ENCODE measurements at places on chromosomes 1 and 21.
A peak's percentile ranks its signal among the peaks of the same experiment; 100 is the strongest.

GRCh38 chr1:206566999-206567398 is 45.3 kb downstream of the EIF2D start:
- peak overlapping the region; percentile 88 for H3K27ac ChIP-seq
- no peaks in the 10 kb centered on the region for H3K27me3 ChIP-seq

GRCh38 chr21:45854690-45855247 is 126.8 kb upstream of the COL6A1 start:
- peaks cover 7% of the 10 kb centered on the region for H3K27me3 ChIP-seq
- H3K36me3 ChIP-seq, result no peaks in the 10 kb centered on the region
- no peak overlapping the region for H3K27ac ChIP-seq
- H3K4me1 ChIP-seq, result no peaks in the 10 kb centered on the region
- no peak overlapping the region for H3K4me3 ChIP-seq
- DNase-seq, result no peak

- H3K27ac ChIP-seq, result no peak overlapping the region
- H3K4me1 ChIP-seq, result peaks cover 2% of the 10 kb centered on the region
- H3K36me3 ChIP-seq, result no peaks in the 10 kb centered on the region
- peaks cover 27% of the 10 kb centered on the region for H3K27me3 ChIP-seq
These were observed 145.2 kb downstream of the ADSS2 start for GRCh38 chr1:244306544-244306943.

DNA sequence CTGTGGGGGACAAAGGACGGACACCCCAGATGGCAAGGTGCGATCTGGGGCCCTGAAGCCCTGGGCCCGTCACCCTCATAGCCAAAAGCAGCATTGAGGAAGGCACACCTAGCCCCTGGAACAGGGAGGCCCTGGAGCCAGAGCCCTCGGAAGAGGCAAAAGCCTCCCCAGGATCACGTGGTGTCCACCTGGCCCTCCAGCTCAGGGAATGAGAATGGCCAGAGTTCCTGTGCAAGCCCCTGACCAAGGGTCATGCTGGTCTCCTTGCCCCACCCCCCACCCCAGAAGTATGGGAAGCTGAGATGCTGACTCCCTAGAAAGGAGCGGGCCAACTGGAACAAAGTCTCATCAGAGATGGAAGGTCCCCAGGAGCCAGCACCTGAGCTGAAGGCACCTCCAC is 1.0 kb upstream of the PDZK1IP1 start:
- no peak overlapping the region for H3K4me3 ChIP-seq
- H3K36me3 ChIP-seq, result no peaks in the 10 kb centered on the region
- H3K4me1 ChIP-seq, result no peaks in the 10 kb centered on the region
- H3K27me3 ChIP-seq, result peaks cover 32% of the 10 kb centered on the region

- H3K4me3 ChIP-seq, result no peak overlapping the region
- no peak overlapping the region for H3K27ac ChIP-seq
- no peak for DNase-seq
- H3K4me1 ChIP-seq, result peaks cover 6% of the 10 kb centered on the region
- H3K27me3 ChIP-seq, result no peaks in the 10 kb centered on the region
These were observed 25.4 kb downstream of the GNAI3 start for GRCh38 chr1:109573785-109574184.

- DNase-seq, result no peak
- H3K36me3 ChIP-seq, result no peaks in the 10 kb centered on the region
- H3K4me3 ChIP-seq, result no peak overlapping the region
- no peaks in the 10 kb centered on the region for H3K4me1 ChIP-seq
These were observed 529.2 kb downstream of the USP25 start for GRCh38 chr21:16258844-16259611.

GRCh38 chr1:74502858-74503257 is 9.6 kb downstream of the LRRC53 start:
- no peak for DNase-seq
- no peaks in the 10 kb centered on the region for H3K27me3 ChIP-seq
- no peaks in the 10 kb centered on the region for H3K36me3 ChIP-seq
- no peak overlapping the region for H3K27ac ChIP-seq
- no peaks in the 10 kb centered on the region for H3K4me1 ChIP-seq
- no peak overlapping the region for H3K4me3 ChIP-seq

DNA sequence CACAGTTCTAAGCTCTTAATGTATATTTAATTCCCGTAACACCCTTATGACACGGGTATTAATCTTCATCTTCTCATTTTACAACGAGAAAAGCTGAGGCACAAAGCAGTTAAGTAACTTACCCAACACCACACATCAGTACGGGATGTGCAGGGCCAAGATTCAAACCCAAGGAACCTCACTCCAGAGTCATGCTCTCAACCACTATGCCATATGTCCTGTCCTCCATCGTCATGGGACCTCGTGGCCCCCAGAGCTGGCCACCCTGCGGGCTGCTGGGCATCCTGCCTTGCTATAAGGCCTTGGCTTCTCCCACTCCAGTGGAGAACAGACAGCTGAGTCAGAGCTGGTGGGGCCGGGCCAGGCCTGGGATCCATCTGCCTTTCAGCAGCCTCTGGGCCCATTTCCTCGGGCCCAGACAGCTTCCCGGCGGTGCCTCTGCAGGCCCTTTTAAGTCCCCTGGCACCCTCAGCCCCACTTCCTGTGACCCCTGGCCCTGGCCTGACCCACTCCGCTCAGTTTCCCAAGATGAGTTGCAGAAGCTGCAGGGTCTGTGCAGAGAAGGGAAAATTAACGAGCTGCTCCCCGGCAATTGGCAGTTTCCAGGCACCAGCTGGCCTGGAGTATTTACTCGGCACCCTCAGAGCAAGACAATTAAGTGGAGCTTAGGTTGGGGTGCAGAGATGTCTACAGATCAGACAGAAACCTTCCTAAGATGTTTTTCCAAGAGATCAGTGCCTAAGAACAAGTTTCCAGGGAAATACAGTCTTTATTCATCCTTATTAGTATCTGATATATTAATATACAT is 98.2 kb downstream of the EPHB2 start:
- H3K27ac ChIP-seq, result no peak overlapping the region
- no peaks in the 10 kb centered on the region for H3K36me3 ChIP-seq
- peaks cover 4% of the 10 kb centered on the region for H3K27me3 ChIP-seq
- H3K4me1 ChIP-seq, result no peaks in the 10 kb centered on the region
- H3K4me3 ChIP-seq, result no peak overlapping the region

DNA sequence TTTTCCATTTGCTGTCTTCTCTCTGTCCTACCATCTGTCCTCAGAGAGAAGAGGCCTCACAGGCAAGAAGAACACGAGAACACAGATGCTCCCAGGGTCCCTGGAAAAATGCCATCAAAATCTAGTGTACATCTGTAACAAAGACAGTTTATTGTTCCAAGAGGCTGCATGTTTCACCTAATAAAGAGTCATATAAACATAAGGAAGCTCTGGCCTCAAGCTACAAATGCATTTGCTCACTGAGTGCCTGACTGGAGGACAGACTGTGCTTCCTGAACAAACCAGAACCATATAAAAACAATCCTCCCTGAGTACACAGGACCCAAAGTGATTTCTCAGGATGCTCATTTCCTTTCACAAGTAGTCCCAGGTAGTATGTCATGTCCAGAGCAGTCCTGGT is 76.3 kb upstream of the SLC44A3 start:
- no peak overlapping the region for H3K27ac ChIP-seq
- H3K27me3 ChIP-seq, result peaks cover 6% of the 10 kb centered on the region
- H3K36me3 ChIP-seq, result no peaks in the 10 kb centered on the region
- H3K4me1 ChIP-seq, result peaks cover 2% of the 10 kb centered on the region

GRCh38 chr21:38170283-38170682 is 86.5 kb upstream of the KCNJ15 start:
- peak; percentile 26 for DNase-seq
- H3K4me3 ChIP-seq, result no peak overlapping the region
- no peaks in the 10 kb centered on the region for H3K36me3 ChIP-seq
- no peaks in the 10 kb centered on the region for H3K4me1 ChIP-seq
- no peak overlapping the region for H3K27ac ChIP-seq

GRCh38 chr1:184641894-184642293 is 112.8 kb downstream of the EDEM3 start:
- H3K27ac ChIP-seq, result no peak overlapping the region
- H3K4me1 ChIP-seq, result no peaks in the 10 kb centered on the region
- peaks cover 3% of the 10 kb centered on the region for H3K27me3 ChIP-seq
- DNase-seq, result no peak
- no peak overlapping the region for H3K4me3 ChIP-seq

DNA sequence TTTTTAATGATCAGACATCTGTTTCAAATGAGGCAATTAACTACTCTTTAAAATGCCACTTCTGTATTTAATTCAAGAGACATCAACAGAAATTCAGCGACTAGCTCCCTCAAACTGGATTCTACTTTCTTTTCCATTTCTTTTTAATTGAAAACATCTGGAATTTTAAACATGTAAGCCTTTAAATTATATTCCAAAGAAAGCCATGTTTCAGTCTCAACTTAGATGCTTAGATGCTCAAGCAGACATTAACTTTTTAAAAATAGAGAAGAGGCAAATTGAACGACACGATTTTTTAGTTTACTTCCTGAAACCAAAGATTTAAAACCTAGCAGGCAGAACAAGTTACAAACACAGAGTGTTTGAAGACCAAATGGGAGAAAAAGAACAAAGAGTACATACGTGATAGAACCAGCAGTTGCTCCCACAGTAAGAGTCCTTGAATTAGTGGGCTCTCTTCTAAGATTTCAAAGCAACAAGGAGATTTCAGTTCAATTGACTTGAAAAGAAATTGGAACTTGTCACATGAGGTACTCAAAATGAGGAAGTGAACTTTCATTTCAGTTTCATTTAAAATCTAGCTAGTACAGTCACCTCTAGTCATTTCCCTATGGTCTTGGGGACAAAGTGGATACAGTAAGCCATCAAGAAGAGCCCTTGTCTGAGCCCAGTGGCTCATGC is at the start of gene CTSS:
TSS of gene CTSS (minus strand) at position 483 of the 681 bp plus-strand sequence. CDS start 1,015 bp downstream, outside the sequence.
- peaks cover 41% of the 10 kb centered on the region for H3K4me1 ChIP-seq
- DNase-seq, result no peak
- H3K27me3 ChIP-seq, result no peaks in the 10 kb centered on the region
- peak within 1 kb of the TSS; percentile 92 for H3K27ac ChIP-seq
- peak within 1 kb of the TSS; percentile 91 for H3K4me3 ChIP-seq
- H3K36me3 ChIP-seq, result peaks cover 27% of the 10 kb centered on the region

DNA sequence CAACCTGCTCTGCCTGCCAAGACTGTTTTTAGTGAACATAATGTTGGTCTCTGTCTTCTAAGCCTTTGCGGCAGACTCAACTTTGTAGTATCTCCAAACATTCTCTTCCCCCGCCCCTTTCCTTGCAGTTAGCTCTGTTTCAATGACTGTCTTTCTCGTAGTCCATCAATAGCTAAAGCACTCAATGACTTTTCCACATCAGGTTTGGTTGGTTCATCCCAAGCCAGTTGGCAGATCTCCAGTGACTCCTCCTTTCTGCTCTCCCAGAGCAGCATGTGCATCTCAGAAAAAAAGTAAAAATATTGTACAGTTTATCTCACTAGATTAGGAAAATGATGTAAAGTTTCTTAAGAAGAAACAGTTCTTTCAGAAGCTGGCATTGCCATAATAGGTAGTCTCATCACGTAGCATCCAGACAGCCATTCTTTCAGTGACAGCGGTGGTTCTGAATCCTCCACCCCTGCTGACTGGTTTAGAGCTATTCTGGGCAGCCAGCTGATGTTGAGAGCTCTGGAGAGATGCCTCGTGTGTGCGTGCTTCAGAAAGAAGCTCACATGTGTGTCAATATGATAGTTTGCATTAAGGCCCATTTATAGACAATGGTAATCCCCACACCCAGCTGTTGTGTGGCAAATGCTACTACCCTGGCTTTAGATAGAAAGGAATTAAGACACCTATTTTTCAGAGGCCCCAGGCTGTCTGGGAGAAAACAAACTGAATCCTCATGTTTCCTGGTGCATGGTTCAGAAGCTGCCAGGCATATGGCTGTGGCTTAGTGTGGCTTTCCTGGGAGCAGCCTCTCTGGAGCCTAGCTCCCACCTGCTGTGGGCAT is 53.2 kb downstream of the CNN3 start:
- DNase-seq, result no peak
- H3K36me3 ChIP-seq, result no peaks in the 10 kb centered on the region
- no peak overlapping the region for H3K4me3 ChIP-seq
- H3K27me3 ChIP-seq, result peaks cover 27% of the 10 kb centered on the region
- no peak overlapping the region for H3K27ac ChIP-seq

- H3K4me3 ChIP-seq, result no peak overlapping the region
- H3K27ac ChIP-seq, result no peak overlapping the region
- H3K36me3 ChIP-seq, result peaks cover 13% of the 10 kb centered on the region
- DNase-seq, result no peak
- peaks cover 6% of the 10 kb centered on the region for H3K4me1 ChIP-seq
- no peaks in the 10 kb centered on the region for H3K27me3 ChIP-seq
These were observed 71.2 kb downstream of the PCNX2 start for GRCh38 chr1:233224311-233224710.

DNA sequence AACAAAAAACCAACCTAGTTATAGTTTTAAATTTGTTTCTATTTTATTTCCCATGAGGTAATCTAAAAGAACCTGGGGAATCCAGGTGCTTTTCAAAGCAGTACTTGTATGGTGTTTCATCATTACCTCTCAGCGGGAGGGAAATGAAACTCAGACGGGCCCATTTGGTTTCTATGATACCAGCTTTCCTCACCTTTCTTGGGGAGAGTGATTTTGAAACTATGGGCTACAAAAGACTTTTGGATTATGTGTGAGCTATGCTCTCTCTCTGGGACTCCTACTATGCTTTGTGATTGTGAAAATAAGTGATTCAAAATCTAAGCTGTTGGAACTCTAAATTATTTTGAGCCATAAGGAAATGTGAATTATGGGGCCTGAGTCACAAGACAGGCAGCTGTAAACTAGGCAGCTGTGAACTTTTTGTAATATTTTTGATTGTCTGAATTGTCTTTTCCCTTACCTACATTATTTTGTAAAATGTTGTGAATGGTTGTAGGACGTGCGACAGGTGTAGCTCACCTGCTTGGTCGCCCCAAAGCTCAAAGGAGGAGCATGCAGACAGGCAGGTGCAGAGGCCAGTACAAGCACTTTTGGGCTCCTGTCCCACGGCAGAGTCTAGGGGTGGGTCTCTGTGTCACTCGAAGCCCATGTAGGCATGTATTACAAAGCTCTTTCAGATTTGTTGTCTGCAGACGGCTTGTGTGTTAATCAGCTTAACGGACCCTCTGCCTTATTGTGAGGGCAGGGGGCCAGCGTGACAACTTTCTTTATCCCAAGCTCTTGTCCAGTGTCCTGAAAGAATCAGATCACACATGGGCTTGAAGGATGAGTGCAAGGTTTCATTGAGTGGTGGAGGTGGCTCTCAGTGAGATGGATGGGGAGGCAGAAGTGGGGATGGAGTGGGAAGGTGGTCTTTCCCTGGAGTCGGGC is 64.8 kb upstream of the BACH1 start:
- H3K27me3 ChIP-seq, result peaks cover 4% of the 10 kb centered on the region
- H3K27ac ChIP-seq, result no peak overlapping the region
- H3K4me3 ChIP-seq, result no peak overlapping the region
- no peaks in the 10 kb centered on the region for H3K36me3 ChIP-seq

DNA sequence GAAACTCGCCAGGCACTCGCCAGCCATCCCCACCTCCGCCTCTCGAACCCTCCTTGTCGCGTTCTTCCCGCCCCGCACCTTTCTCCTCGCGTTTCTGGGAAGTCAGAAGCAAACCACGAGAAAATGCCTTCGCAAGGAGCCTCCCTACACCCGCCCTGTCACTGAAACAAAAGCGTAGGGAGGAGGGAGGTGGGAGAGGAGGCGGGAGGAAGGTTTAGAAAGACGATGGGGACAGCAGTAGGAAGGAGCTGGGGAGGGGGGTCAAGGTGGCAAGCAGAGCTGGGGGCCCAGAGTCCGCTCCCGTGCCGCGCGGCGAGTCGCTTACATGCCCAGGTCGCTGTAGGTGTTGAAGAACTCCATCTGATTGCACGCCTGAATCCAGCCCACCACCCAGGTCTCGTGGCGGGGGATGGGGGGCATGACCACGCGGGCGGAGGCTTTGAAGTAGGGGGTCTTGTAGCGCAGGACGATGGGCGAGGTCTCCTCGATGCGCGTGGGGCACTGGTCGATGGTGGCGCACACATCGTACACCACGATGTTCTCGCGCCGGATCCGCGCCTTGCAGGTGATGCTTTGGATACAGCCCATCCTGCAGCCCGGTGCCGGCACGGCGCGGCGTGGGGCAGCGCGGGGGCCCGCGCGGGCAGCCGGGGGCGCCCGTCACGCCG is 1.0 kb downstream of the FAM78B start:
- peak overlapping the region; percentile 70 for H3K4me3 ChIP-seq
- peaks cover 17% of the 10 kb centered on the region for H3K4me1 ChIP-seq
- H3K27me3 ChIP-seq, result peaks cover 68% of the 10 kb centered on the region
- no peak overlapping the region for H3K27ac ChIP-seq
- peaks cover 2% of the 10 kb centered on the region for H3K36me3 ChIP-seq
